ENCODE measurements at places on chromosomes 1 and 21. TPM values are rescaled to one million over a fixed set of nuclear protein-coding genes. Genes with fewer than 3 reads are reported as not detected.

Gene NIPAL3
- total RNA-seq, result 39.4 TPM

Gene FMO3
- total RNA-seq, result 0.57 TPM

Gene SLC45A3
- total RNA-seq, result 2.1 TPM

Gene CFHR2
- total RNA-seq, result not detected

Gene SLAMF6
- not detected for total RNA-seq
